ENCODE measurements at places on chromosomes 2 and 18.

DNA sequence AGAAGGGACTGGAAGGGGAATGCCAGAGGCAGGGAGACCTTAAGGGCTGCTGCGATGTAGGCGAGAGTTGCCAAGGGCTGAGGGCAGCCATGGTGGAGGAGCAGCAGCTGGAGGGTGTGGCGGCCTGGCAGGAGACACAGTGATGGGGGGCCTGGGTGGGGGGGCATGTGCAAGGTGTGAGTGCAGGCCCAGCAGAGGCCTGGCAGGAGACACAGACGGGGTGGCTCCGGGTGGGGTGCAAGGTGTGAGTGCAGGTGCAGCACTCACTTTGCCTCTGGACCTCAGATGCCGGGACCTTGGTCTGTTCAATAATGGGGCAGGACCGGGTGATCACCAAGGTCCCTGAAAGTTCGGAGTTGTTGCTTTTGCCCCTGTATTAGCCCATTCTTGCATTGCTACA lies 76.2 kb upstream of the ODC1 start:
- no peak for DNase-seq

GRCh38 chr2:101754618-101755017 lies 57.1 kb downstream of the MAP4K4 start:
- no peak for DNase-seq

- DNase-seq: no peak
Observed at GRCh38 chr2:60051991-60052390, 501.5 kb downstream of the BCL11A start.

DNA sequence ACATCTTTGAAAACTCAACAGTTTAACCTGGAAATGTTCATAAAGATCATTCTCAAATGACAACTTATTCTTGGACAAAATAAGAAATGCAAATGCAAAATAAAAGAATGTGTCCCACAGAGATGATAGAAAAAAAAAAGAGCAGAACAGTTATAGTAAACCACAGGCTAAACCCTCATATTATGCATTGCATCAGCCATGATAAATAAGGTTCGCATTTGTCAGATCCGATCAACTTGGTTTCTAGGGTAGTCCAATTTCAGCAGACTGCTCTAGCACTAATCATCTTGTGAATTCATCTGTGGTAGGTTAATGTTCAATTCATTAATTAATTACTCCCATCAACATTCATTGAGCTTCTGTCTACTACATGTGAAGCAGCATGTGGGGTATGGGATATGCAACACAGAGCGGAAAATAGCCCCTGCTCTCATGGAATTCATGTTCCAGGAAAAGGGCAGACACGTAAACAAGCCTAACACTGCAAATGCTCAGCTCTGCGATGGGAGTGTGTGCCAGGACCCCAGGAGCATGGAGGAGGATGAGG lies 316.2 kb upstream of the REV1 start:
- DNase-seq: no peak

GRCh38 chr2:157747280-157747679 lies 118.6 kb upstream of the ACVR1C start:
- DNase-seq: no peak

- no peak for DNase-seq
Observed at GRCh38 chr18:14120926-14121325, 11.3 kb downstream of the ZNF519 start.
